D721Med (cell line): ENCODE measurements at places on chromosomes 2 and 18.
A peak's percentile ranks its signal among the peaks of the same experiment; 100 is the strongest.

DNA sequence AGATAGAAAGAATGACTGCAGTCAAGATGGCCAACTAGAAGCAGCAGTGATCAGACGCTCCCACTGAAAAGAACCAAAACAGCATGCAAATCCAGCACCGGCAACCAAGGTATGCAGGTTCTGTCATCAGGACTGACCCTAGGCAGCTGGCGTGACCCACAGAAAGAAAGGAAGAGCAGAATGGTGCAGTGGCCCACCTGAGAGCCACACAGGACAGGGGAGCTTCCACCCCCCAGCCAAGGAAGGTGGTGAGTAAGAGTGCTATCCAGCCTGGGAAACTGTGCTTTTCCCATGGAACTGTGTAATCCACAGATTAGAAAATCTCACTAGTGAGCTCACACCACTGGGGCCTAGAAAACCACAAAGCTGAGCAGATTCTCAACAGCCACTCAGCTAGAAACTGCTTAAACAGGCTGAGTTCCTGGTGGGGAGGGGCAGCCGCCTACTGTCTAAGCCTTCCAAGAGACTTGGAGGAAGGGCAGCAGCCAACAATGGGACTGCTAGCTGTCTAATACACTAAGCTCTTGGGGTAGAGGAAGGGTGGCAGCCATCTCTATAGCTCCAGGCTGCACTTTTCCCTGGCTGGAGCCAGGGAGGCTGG lies 127.9 kb downstream of the EVA1A start:
- DNase-seq, result peak; percentile 12

- DNase-seq, result no peak
Measured at GRCh38 chr2:55112229-55113031, 62.2 kb upstream of the RTN4 start.

DNA sequence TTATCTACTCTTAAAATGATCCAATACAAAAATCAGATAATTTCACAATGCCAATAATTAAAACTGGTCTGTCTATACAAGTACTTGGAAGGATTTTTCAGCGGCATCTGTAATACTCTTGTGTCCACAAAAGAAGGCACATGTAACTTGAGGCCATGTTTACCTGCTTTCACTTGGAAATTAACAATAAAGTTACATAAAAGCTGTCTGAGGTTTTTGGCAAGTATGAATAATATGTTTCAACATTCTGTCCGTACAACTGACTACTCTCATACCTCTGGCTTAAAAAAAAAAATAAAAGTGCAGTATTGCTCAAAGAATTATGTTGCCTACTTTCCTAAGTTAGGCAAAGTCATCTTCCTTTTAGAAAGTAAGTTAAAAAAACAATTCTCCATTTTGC lies 253.6 kb downstream of the NBAS start:
- DNase-seq, result no peak

DNA sequence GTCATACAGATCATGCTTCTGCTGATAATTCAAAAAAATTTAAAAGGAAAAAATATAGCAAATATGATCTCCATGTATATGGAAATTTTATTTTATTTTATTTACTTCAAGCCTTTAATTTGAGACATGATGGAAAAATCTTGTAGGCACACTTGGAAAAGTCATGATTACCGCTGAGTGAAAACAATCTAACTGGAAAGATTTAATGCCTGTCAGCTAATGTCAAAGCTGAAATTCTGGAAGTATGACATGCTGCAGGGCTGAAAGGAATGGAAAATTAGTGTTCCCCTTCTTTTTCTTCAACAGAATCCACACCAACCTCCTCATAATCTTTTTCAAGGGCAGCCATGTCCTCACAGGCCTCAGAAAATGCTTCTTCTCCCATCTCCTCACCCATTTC lies 58.2 kb downstream of the RPRM start:
- DNase-seq, result no peak

GRCh38 chr2:80073134-80073561 lies 231.4 kb downstream of the LRRTM1 start:
- no peak for DNase-seq

- no peak for DNase-seq
Measured at GRCh38 chr2:39266139-39266805, 22.5 kb upstream of the CDKL4 start.

- DNase-seq, result no peak
Measured at GRCh38 chr2:65076345-65076710, 20.1 kb downstream of the CEP68 start.

DNA sequence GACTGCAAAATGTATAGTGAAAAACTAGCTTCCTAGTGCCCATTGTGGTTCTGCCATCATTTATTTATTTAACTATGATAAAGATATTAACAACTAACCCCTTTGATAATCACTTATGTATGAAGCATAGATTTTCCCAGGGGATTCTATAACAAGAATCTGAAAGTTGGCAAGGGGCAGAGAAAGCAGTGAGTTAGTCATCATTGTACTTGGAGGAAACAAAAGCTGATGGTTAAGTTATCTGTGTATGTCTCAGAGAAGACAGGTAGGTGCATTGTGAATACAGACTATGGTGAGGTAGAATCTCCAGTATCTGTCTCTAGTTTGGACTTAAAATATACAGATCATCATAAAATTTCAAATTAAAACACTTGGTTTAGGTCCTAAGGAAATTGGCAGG lies 2159.1 kb upstream of the CELF4 start:
- DNase-seq, result no peak
